Activated CD4-positive, alpha-beta memory T cell treated with anti-CD3 and anti-CD28 coated beads for 36 hours (primary cell): ENCODE measurements at places on chromosomes 12 and 14. TPM values are rescaled to one million over a fixed set of nuclear protein-coding genes. Genes with fewer than 3 reads are reported as not detected.

The TESPA1 gene
- 74.8 TPM for total RNA-seq

The SAMD15 gene
- 0.38 TPM for total RNA-seq

The NOVA1 gene
- total RNA-seq = not detected

The CCDC177 gene
- total RNA-seq = not detected

The HOXC6 gene
- total RNA-seq = not detected

The PIP4P1 gene
- total RNA-seq = 31.1 TPM

The IAPP gene
- not detected for total RNA-seq

The JDP2 gene
- total RNA-seq = 1.8 TPM

The MANSC4 gene
- not detected for total RNA-seq

The STK38L gene
- total RNA-seq = 25.1 TPM

The NKX2-8 gene
- not detected for total RNA-seq

The INHBE gene
- 0.69 TPM for total RNA-seq

The SERPINA12 gene
- total RNA-seq = not detected

The KRT2 gene
- total RNA-seq = not detected

The TPH2 gene
- not detected for total RNA-seq

The TTC9 gene
- total RNA-seq = 9.5 TPM

The DRAM1 gene
- total RNA-seq = 2.8 TPM

The SOAT2 gene
- total RNA-seq = 1.1 TPM

The TAMALIN gene
- 15.1 TPM for total RNA-seq

The TPCN1 gene
- total RNA-seq = 51.6 TPM

The FGF6 gene
- not detected for total RNA-seq

The FGD4 gene
- total RNA-seq = 0.19 TPM

The NEUROD4 gene
- not detected for total RNA-seq

The MYL2 gene
- not detected for total RNA-seq

The ITGB7 gene
- 168 TPM for total RNA-seq

The MORN3 gene
- 3.7 TPM for total RNA-seq

The GCH1 gene
- total RNA-seq = 40.8 TPM

The PRPH gene
- total RNA-seq = not detected

The PTGDR gene
- 0.12 TPM for total RNA-seq

The GSC gene
- total RNA-seq = not detected

The CDCA3 gene
- total RNA-seq = 80.3 TPM

The ANKS1B gene
- 0.97 TPM for total RNA-seq

The CSRP2 gene
- 0.33 TPM for total RNA-seq

The TAS2R14 gene
- 1.2 TPM for total RNA-seq

The FAM234B gene
- 6.8 TPM for total RNA-seq
